Glutamatergic neuron (in vitro differentiated cells): ENCODE measurements at places on chromosomes 12 and 14.
A peak's percentile ranks its signal among the peaks of the same experiment; 100 is the strongest.

DNA sequence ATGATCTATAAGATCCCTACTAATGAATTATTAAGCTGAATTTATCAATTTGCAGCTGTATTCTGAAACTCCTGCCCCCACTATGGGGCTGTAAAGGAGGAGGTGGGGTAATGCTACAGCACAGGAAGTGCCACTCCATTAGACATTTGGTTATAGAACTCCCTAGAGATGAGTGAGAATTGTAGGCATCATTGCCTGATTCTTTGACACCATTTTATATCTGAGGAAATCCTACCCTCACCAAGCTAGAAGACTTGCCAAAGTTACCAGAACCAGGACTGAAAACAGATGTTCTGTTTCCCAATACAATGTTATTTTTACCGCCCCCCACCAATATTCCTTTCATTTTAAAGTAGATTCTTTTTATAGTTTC, 182.4 kb downstream of the EGLN3 start:
- DNase-seq: no peak

DNA sequence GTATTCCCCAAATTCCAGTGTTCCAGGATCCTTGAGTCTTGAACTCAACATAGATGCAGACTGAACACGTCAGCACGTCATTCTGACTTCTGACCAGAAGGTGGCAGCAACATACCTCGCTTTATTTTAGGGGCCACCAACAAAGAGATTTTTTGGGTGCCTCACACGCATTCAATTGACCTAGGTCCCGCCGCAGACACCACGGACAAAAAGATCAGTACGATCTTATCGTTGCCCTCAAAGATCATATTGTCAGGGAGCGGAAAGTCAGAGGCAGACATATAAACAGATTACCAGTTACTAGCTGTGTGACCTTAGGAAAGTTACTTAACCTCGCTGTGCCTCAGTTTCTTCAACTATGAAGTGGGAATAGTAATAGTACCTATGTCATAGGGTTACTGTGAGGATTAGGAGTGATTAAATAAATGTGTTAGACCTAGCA, 6.5 kb upstream of the PRPH start:
- DNase-seq: peak; percentile 71

DNA sequence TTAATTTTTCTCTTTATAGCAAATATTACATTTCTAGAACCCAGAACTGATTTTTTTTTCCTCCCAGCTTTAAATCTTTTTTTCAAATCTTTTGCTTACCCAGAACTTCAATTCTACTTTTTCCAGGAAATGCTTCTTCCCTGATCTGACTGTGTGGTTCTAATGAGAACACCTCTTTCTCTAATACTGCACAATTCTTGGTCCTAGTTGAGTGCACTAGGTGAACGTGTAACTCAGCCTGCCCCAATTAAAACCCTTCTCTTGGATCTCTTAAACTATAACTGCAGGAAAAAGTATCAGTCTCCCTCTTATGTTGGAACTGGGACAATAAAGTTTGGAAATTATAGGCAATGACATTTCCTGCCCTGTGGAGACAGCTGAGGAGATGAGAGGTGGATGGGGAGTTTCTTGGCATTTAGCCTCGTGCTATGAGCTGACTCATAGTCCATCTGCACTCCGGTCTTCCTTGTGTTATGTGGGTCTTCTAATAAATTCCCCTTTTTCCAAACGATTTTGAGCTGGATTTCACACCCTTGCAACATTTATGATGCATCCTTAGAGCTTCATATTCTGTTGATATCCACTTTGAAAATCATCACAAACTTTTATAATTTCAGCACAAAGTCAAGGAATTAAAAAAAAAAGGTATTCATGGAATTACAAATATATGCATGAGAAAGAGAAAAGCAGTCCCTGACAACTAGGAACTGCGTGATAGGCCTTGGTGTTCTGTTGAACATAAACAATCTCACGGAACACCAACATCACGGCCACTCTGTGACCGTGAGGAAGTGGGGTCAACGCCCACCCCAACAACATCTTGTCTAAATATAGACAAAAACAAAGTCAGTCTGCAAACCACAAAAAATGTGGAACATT, 52.4 kb downstream of the BRMS1L start:
- no peak for DNase-seq

DNA sequence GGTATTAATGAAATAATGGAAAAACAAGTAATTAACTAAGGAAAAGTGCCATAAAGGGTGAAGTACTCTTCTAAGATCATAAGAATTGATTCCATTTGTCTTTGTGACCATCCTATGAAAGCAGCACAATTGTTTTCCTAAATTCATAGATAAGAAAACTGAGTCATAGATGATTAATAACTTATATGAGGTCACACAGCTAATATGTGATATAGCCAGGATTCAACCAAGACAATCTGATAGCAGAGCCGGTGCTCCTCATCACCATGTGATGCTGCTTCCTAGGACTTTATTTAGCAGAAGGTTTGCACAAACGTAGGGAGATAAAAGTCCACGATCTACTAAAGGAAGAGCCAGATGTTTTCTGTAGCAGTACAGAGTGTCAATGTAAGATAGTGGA, 181.5 kb upstream of the SYT1 start:
- no peak for DNase-seq

- DNase-seq: no peak
Measured at GRCh38 chr14:68143341-68143841, 323.8 kb downstream of the RAD51B start.

DNA sequence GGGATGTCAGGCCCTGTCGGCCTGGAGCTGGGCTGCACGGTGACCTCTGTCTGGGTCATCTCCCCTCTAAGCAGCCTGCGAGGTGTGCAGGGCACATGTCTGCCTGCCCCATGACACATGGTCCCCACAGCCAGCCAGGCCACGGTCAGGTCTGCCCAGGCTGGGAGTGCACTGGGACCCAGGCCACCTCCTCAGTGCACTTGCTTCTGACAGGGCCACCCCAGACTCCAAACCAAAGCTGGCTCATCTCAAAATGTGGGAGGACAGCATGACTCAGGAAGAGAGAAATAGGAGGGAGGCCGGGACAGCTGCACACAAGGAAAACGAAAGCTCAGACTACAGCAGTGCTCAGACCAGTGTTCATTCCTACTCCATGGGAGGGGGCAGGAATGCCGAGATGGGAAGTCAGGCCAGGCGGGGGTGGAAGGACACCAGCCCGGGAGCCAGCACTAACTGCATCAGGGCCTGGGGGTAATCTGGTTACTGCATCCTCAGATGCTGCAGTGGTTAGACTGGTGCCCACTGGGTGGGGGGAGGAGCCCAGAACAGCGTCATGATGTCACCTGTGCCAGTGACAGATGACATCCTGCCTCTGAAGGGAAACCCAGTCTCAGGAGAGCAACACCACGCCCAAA, 4.0 kb downstream of the P2RX2 start:
- no peak for DNase-seq

- peak; percentile 64 for DNase-seq
Measured at GRCh38 chr12:98424726-98425401, 90.5 kb upstream of the TMPO start.

DNA sequence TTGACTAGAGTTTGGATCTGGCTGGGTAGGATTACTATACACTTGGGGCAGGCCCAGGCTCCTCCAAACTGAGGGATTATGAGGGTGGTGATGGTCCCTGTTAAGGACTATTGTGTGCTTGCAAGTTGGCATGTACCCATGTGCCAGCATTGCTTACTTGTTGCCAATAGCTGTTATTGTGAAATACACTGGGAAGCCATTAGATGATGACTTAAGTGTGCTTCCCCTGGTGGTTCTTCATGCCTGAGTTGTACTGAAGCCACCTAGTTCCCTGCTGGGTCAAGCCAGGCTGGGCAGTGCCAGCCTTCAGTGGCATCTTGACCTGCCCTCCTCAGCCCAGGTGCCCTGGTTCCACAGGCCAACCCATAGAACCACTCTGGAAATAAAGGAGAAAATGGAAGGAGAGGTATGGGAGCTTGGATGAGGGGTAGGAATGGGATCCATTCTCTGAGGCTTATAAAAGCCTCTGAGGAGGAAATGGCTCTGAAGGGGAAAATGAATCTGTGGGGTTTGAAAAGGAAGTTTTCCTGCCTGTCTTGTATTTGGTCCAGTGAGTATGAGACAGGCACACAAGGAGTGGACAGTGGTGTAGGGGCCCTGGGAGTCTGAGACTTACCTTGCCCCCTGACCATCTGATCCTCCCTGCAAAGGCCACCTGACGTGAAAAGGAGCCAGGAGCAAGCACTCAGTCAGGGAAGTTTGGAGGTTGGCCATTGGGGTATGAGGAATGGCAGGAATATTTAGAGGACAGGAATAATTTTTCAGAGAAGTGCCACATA, 724 bp downstream of the LTB4R start:
- no peak for DNase-seq

GRCh38 chr14:65228956-65229747, 126.8 kb upstream of the MAX start:
- no peak for DNase-seq

- DNase-seq: no peak
Measured at GRCh38 chr12:64739778-64740177, 19.4 kb downstream of the GNS start.

GRCh38 chr12:6540181-6540877, 6.0 kb downstream of the GAPDH start:
- peak; percentile 65 for DNase-seq

DNA sequence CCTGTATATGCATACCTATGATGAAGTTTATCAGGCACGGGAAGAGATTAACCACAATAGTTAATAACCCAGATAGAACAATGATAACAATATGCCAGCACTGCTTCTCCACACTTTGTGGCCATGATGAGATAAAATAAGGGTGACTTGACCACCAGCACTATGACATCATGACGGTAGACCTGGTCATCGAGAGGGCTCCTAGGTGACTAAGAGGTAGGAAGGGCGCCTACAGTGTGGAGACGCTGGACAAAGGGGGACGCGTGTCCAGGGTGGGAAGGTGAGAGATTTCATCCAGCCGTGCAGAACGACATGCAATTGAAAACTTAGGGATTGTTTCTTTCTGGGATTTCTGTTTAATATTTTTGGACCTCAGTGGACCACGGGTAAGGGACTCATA, 221.8 kb upstream of the RTL1 start:
- DNase-seq: no peak

GRCh38 chr14:75113932-75114539, 12.8 kb downstream of the NEK9 start:
- no peak for DNase-seq

- DNase-seq: no peak
Measured at GRCh38 chr14:31508135-31508534, 20.3 kb upstream of the GPR33 start.

DNA sequence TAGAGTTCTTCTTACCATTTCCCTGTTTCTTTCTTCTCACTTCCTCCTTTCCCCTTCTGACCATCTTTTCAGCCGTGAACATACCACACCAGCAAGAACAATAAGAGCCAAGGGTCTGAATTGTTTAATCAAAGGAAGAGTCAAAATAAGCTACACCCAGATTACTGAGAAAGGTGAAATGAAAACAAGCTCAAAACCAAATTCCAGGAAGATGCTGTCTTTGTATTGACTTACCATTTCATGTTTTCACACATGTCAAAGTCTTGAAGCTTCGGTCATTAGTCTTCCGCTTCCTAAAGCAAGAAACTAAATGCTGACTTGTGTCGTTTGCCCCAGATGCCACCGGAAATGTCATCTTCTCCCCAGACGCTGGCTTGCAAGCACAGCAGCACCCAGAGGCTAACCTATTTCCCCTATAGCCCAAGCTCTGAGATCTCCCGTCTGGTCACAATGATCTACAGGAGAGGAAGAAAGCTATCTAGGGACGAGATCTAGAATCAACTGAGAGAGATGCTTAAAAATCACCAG, 136.5 kb upstream of the AMIGO2 start:
- no peak for DNase-seq

- no peak for DNase-seq
Measured at GRCh38 chr12:75759842-75760572, 248.6 kb upstream of the KRR1 start.

DNA sequence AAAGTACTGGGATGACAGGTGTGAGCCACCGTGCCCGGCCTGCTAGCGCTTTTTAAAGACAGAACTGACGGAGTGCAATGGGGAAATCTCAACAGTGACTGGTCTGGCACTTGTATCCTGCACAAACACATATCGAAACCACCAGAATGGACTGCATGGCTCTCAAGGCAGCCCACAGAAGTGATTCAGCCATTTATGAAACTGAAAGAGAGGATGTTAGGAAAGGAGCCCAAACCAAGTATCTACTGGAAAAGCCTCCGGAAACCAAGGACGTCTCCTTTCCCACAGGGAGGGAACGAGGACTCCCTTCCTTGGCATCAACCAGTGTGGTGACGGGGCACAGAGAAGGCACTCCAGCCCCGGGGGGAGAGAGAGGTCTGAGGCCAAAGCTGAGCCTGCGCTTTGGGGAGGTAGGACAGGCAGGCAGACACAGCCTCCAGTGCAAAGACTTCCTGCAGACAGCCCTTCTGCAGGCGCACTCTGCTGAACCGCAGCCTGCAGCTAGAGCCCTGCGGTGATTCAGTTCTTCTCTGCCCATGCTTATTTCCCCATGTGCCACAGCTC, 16.5 kb downstream of the SLC15A4 start:
- DNase-seq: no peak

- no peak for DNase-seq
Measured at GRCh38 chr12:82057770-82058169, 298.6 kb upstream of the PPFIA2 start.

GRCh38 chr14:105495990-105496830, 5.2 kb downstream of the TEDC1 start:
- DNase-seq: peak; percentile 20

GRCh38 chr12:92942905-92943304, 13.8 kb upstream of the EEA1 start:
- no peak for DNase-seq

GRCh38 chr14:91722386-91722785, 9.5 kb downstream of the CATSPERB start:
- no peak for DNase-seq

- no peak for DNase-seq
Measured at GRCh38 chr12:27987331-27987730, 14.8 kb upstream of the PTHLH start.

DNA sequence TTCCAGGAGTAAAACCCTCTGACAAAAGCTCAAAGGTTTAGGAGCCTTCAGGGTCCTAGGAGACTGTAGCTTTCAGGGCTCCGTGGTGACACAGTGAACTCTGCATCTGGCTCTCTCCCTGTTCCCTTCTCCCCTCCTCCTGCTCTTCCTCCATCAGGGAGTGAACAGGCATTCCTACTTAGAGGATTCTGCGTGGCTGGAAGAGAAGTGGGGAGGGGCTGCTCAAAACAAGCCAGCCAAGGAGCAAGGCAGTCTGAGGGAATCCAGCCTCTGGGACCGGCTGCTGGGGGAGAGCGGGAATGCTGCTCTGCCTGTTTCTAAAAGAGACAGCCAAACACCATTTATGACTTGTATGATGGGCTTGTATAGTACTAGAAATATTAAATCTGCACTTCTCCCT, 49.5 kb downstream of the RBMS2 start:
- no peak for DNase-seq

DNA sequence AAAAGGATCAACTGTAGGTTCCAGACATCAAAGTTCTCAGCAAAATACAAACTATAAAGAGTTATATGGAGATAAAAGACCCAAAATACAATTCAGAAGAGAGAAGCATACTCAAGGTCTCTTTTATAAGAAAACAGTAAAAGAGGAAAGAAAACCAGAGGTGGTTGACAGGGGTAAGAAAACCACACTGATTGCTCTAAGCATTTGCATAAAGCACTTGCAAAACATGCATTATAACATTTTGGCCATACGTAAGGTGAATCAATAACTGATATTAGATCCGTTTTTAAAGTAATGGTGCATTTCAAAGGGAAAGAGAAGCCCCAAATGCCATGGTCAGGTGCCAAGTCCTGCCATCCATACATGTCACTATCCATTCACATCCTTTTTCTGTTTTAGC, 5.9 kb downstream of the DDHD1 start:
- DNase-seq: no peak
